ENCODE measurements at places on chromosomes 1 and 21. TPM values are rescaled to one million over a fixed set of nuclear protein-coding genes. Genes with fewer than 3 reads are reported as not detected.
A peak's percentile ranks its signal among the peaks of the same experiment; 100 is the strongest.

The VASH2 gene
- 0.74 TPM for polyA plus RNA-seq

The FCGR3B gene
- 6.4 TPM for polyA plus RNA-seq

The PADI2 gene
- 0.07 TPM for polyA plus RNA-seq

The NCAM2 gene
- 0.35 TPM for polyA plus RNA-seq

The PYHIN1 gene
- 0.16 TPM for polyA plus RNA-seq

The SLAMF8 gene
- 0.73 TPM for polyA plus RNA-seq

The FNDC10 gene
- polyA plus RNA-seq: 1.5 TPM

The KRTAP11-1 gene
- not detected for polyA plus RNA-seq

The NUP133 gene
- 15.3 TPM for polyA plus RNA-seq

- no peak for DNase-seq
Observed at GRCh38 chr21:46369520-46370235, 45.7 kb downstream of the PCNT start.

- no peak for DNase-seq
Observed at GRCh38 chr21:29077651-29078090, 4.2 kb upstream of the CCT8 start.

- no peak for DNase-seq
Observed at GRCh38 chr1:227768125-227768439, 32.8 kb downstream of the SNAP47 start.

DNA sequence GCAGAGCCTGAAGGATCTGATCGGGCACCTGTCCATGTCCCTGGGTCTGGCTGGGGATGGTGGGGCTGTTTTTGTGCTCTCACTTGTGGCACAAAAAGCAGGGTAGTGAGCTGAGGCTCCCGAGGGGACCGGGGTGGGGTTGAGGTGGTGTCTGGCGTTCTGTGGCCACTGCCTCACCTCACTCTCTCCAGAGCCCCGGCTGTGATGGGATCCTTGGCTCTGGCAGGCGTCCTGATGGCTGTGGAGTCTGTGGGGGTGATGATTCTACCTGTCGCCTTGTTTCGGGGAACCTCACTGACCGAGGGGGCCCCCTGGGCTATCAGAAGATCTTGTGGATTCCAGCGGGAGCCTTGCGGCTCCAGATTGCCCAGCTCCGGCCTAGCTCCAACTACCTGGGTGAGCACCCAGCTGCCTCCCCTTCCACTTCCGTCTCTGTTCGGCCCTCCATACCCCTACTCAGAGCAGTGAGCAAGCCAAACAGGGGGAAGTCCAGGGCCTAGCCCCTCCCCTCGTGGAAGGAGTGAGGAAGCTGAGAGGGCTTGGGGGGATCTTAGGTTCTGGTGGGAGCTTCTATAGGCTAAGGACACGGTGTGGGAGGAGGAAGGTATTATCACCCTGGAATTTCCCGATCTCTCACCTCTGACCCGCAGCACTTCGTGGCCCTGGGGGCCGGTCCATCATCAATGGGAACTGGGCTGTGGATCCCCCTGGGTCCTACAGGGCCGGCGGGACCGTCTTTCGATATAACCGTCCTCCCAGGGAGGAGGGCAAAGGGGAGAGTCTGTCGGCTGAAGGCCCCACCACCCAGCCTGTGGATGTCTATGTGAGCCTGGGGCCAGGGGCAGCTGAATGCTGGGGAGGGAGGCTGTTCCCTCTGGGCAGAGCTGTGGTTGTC is 7.0 kb downstream of the ADAMTSL4 start:
- DNase-seq: no peak

DNA sequence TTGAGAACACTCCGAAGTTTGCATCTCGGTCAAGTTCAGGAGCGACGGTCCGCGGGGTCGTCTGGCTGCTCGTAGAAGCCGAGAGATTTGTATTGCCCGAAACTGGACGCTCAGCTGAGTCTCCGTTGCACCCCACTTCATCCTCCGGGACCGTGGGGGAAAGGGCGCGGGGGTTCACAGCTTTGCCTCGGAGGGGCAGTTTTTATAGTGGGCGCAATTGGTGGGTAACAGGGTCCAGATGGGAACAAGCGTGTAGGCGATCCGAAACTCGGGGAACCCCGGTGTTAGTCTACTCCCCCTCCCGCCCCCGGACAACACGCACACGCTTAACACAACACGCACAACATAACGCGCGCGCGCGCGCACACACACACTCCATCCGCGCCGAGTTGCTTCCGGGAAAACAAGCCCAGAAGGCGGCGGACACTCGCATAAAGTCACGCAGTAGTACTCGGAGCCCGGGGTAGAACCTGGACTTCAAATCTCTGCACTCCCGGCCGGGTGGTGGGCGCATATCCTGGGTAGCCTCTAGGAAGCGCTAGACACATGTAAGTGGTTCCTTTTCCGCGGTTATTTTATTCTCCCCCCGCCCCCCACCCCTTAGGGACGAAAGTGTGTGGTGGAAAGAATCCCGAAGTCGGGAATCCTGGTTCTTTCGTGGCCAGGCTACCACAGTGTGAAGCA is 1.1 kb upstream of the JUN start:
- peak; percentile 88 for DNase-seq

DNA sequence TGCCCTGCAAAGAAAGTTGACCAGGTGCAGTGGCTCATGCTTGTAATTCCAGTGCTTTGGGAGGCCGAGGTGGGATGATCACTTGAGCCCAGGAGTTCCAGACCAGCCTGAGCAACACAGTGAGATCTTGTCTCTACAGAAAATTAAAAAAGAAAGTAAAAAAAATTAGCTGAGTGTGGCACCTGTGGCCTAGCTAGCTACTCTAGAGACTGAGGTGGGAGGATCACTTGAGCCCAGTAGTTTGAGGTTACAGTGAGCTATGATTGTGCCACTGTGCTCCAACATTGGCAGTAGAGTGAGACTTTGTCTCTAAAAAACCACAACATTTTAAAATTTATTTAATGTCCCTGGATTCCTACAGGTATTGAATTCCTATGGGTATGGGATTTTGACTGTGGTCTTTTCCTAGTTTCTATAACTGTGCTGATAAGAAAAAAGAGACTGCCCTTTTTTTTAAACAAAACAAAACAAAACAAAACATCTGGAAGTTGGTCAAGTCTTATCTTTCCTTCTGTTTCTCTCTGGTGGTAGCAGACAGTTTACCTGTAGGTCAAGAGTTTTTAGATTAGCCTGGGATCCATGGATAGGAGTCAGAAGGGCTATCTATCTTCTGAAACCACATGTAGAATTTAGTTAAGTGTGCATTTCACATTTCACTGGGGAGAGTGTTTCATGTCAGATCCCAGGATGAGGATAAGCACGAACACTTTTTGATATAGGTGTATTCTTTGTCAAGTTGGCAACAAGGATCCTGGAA is 18.8 kb downstream of the UCK2 start:
- DNase-seq: no peak

DNA sequence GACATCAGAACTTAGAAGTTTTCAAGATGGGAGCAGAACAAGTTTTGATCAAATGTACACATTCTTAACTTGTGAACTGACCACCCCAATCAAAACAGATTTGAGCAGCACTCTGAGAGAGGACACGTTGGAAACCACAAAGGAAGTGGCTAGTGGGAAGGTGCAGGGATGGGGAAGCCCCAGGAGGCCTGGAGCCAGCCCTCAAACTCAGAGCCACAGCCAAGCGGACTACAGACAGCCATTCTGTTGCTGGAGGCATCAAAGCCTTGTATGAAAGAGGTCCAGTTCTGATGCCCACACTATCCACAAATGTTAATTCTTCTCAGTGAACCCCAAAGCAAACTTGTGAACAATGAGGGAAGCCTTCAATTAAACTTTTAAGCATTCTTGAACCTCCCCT is 143.6 kb upstream of the RAB4A start:
- DNase-seq: no peak

- no peak for DNase-seq
Observed at GRCh38 chr1:93186667-93187066, 6.1 kb downstream of the CCDC18 start.

DNA sequence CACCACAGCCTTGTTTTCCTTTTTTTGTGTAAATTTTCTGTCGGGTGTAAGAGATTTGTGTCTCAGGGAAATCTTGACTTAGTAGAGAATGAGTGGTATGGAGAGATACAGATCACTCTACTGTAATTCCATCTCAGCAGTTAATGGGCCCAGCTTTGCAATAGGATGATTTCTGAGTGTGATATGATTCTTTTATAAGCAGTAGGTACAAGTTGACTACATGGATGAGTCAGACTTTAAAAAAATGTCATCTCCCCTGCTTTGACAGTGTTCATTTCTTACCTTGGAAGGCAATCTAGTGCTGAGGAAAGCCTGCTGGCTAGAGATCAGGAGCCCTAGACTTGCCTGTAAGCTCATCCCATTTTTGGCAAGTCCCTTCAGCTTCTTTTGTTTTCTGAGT is 261.9 kb downstream of the RYR2 start:
- no peak for DNase-seq

GRCh38 chr1:44523593-44524591 is 118.8 kb downstream of the RNF220 start:
- no peak for DNase-seq

DNA sequence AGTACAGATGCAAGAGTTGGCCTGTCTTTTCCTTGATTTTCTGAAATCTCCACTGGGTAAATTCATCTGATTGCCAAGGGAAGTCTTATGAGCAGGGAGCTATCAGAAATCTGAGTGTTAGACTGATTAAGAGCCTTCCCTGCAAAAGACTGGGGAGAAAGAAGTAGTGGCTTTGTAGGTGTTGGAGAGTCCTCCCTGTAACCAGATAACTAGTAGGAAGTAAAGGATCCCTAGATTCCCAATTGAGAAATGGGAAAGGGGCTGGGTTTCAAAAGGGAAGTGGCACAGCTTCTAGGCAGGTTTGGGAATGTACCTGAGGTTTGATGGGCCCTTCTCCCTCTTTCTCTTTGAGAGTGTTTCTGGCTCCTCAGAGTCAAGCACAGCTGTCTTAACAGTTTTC is 2.1 kb downstream of the TLCD4 start:
- no peak for DNase-seq

DNA sequence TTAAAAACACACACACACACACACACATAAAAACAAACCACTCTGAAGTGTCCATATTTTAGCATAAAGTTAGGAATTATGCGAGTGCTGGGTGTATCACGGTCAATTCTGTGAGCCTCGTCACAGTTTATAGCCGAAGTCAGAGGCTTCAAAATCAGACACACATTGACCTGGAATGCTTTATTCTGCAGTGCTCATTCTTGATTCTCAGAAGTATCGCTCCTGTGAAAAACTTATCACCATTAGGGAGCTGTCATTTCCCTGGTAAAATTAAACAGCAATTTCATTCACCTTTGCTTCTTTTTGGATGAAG is 8.7 kb upstream of the IRF2BP2 start:
- no peak for DNase-seq

GRCh38 chr1:47418681-47419325 is 2.7 kb downstream of the FOXE3 start:
- no peak for DNase-seq

- no peak for DNase-seq
Observed at GRCh38 chr1:28037206-28037605, 51.2 kb downstream of the EYA3 start.

GRCh38 chr1:238252033-238252802 is 361.5 kb upstream of the ZP4 start:
- DNase-seq: peak; percentile 34

GRCh38 chr1:2894381-2895041 is 93.0 kb upstream of the TTC34 start:
- no peak for DNase-seq

GRCh38 chr1:115545791-115546733 is 95.7 kb upstream of the VANGL1 start:
- DNase-seq: peak; percentile 33

DNA sequence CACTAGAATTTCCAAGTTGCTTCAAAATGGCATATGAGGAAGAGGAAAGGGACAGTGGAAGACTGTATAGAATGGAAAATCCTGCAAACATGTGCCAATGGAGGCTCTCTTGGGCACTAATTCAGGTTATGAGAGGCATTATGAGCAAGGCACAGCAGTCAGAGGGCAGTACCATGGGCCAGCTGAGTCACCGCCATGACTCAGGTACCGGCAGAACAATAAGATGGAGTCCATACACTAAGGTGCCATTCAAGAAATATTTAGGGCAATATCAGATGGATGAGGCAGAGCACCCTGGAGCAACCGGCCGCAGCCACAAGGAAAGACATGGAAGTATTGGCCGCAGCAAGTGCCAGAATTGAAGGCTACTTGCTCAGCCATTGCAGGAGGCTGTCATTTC is 25.6 kb upstream of the VAV3 start:
- DNase-seq: no peak

GRCh38 chr1:64775113-64775512 is 30.2 kb downstream of the RAVER2 start:
- no peak for DNase-seq

DNA sequence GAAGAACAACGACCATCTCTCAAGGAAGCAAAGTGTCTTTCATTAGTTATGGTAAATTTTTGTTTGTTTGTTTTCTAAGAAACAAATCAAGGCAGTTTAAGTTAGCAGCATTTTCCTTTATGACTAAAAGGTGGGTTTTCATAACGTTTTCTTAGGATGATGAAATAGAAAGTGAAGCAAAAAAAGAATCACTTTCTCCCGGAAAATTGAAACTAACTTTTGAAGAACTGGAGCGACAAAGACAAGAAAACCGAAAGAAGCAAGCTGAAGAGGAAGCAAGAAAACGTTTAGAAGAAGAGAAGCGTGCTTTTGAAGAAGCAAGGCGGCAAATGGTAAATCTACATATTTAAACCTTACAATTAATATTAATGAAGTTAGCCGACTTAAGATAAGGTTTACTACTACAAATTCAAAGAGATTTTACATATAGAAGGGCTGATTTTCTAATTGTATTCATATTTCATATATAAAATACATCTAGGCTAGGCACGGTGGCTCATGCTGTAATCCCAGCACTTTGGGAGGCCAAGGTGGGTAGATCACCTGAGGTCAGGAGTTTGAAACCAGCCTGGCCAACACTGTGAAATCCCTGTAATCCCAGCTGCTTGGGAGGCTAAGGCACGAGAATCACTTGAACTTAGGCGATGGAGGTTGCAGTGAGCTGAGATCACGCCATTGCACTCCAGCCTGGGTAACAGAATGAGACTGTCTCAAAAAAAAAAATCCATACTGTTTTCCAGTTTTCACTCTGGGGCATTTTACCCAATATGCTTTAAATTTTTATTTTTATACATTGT is 38.3 kb downstream of the NEXN start:
- DNase-seq: no peak

Data from ovary (tissue), 10 donors.